ENCODE measurements at places on chromosomes 12 and 14.

GRCh38 chr12:111467857-111468241, 62.1 kb downstream of the SH2B3 start:
- peak; percentile 20 for DNase-seq

- DNase-seq = no peak
Measured at GRCh38 chr12:124730455-124730932, 133.2 kb downstream of the SCARB1 start.

DNA sequence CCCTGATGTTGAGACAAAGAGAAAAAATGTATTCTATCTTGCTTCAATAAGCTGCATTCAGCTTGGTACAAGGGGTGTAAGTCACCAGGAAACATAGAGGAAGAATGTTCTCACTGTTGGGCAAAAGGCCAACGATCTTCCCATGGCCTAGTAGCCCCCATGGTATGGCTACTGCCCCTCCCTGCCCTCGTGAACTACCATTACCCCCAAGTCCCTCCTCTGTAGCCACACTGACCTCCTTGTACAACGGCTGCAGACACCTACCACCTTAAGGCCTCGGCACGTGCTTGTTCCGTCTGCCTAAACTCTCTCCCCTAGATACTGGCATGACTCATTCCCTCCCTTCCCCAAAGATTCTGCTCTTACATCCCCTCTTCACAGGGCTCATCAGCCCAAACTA, 81.9 kb upstream of the ANO2 start:
- no peak for DNase-seq

DNA sequence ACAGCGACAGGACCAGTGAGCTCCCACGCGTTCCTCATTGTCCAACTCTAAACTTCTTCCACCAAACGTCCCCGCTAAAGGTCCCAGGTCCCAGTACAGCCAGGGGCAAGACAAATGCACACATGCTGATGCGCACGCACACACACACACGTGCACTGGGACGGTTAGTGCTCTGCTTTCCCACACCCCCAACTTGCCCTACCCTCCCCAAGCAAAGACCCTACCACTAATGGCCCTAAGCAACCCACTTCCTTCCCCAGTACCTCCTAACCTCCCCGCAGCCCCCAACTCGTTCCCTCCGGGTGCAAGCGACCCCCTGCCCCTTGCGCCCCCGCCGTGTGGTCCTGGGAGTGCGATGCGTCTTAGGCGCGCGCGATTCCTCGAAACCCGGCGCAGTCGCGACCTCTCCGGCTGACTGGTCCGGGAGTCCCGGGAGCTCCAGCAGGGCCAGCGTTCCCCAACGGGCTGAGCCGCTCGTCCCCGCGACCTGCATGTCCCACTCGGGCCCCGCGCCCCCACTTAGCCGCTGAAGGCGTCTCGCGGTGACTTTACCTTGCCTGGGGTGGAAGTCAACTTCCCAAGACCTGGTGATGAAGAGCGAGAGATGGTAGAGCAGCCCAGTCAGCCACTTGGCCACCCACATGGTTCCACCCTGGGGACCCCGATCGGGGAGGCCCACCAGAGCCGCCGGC, 578 bp downstream of the ADAMTS20 start:
- DNase-seq = peak; percentile 5

DNA sequence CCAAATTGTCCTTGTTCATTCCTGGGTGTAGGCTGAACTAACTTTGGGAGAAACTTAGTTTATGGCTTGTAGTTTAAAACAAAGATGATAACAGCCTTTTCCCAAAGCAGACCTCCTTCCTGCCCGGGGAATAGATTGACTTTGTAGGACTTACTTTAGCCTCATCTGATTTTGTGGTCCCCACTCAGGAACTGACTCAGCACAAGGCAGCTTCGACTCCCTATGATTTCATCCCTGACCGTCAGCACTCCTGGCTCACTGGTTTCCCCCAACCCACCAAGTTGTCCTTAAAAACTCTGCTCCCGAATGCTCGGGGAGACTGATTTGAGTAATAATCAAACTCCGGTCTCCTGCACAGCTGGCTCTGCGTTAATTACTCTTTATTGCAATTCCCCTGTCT, 40.1 kb upstream of the DDHD1 start:
- peak; percentile 58 for DNase-seq

- DNase-seq = no peak
Measured at GRCh38 chr14:75063013-75063412, 811 bp downstream of the ACYP1 start.

DNA sequence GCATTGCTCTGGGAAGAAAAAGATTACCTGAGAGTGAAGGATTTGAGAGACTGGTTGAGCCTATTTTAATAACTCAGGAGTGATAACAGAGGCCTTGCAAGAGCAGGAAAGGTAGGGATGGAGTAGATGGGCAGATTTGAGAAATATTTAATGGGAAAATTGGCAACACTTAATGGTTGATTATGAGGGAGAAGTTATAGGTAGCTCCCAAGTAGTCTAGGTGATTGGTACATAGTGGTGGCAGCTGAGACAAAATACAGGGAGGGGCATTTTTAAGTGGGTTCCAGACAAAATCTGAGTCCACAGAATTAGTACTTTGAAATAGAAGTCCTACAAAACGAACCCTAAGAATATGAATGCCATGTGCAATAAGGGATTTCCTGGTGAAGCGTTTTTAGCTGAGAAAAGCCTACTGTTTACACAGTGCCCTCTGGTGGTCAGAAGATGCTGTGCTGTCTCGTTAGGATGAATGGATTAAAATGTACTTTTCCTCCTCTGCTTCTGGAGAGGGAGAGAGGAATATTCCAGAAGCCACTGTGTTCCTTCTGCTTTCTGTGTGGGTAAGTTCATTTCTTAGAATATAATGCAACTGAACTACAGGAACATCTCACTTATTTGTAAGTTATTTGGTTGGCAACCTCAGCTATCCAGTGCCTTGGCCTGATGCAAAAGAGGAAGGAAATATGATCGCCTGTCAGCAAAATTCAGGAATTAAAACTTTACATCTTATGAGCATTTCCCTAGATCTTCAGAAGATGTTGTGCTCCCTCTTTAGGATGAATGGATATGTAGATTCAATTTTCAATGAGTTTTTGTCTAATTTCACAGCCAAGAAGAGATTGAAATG, 6.5 kb downstream of the ZBTB1 start:
- peak; percentile 57 for DNase-seq

DNA sequence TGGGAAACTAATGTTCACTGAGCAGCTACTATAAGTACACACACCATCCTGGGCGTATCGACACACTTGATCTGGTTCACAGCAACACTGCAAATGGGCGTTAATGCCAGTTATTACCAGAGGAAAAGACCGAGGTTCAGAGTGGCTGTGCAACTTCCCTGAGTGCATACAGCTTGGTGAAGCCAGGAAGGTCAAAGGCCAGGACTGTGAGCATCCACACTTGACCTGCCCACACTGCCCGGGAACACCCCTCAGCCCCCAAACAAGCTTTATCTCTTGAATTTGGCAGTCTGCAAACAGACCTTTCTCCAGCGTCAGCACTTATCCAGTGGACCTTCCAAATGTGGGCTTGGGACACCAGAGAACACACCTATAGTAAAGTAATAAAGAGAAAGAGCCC, 312.6 kb downstream of the BCL11B start:
- DNase-seq = no peak

DNA sequence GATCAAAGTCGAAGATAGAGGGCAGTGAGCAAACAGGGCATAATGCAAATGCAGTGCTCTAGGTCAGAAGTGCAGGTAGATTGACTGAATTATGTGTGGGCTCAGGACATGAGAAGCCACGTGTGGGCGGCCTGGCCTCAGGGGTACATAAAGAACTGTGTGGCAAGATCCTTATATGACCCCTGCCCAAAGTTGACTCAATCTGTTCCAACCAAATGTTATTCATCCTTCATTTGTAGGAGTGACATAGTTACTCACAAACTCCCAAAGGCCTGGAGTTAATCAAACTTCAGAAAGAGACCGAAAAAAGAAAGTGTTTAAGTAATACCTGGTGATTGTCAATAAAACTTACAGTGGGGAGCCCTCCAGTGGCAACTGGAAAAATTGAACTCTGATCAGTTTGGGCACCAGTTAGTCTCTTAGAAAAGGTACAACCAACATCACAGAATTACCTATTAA, 150.4 kb upstream of the FAR2 start:
- DNase-seq = peak; percentile 42

DNA sequence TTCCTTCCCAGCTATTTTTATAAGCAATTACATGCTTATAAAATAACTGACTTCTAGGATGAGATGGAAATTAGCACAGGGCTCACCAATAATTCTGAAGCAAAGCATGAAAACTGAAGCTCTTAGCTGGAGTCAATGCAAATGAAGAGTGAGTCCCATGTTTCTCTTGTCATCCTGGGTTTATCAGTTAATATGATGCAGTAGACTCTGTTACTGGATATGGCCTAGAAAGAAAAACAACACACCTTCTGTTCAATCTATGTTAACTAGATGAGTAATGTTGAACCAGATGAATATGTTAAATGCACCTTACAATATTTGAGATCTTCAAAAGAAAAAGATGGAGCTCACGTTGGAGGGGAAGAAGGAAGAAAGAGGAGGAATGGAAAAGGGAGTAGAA, 229.4 kb downstream of the DUSP6 start:
- DNase-seq = no peak

- DNase-seq = no peak
Measured at GRCh38 chr14:59187802-59188460, 536 bp upstream of the DAAM1 start.

DNA sequence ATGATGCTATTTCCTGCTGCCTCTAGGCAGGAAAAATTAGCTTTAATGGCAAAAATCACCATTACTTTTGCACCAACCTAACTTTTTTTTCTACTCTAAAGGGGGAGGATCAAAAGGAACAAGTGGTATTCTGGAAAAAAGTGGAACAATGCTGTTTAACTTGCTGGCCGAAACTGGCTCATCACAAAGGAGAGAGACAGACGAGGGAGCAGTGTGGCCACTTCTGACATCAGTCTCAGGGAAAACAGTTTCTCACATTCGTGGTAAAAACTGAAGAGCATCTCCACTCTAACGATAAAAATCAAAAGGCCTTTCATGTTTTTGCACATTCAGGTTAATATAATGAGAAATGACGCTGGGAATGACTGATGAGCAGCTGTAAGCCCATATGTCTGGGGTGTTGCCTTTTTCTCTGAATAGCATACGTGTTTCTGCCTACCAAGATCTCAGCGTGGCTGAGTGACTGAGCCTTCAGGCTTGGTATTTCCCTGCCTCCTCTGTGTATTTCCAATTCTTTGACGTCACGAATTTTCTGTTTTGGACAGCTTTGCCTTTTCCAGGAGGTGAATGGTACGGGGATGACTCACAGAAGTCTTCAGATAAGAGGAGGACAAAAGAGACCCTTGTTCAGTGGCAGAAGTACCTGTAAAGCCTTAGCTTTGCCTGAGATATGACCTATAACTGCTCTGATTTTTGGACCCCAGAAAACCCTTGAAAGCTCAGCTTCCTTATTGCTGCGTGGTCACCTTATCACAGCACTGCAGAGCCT, 358.8 kb downstream of the GLT1D1 start:
- no peak for DNase-seq

DNA sequence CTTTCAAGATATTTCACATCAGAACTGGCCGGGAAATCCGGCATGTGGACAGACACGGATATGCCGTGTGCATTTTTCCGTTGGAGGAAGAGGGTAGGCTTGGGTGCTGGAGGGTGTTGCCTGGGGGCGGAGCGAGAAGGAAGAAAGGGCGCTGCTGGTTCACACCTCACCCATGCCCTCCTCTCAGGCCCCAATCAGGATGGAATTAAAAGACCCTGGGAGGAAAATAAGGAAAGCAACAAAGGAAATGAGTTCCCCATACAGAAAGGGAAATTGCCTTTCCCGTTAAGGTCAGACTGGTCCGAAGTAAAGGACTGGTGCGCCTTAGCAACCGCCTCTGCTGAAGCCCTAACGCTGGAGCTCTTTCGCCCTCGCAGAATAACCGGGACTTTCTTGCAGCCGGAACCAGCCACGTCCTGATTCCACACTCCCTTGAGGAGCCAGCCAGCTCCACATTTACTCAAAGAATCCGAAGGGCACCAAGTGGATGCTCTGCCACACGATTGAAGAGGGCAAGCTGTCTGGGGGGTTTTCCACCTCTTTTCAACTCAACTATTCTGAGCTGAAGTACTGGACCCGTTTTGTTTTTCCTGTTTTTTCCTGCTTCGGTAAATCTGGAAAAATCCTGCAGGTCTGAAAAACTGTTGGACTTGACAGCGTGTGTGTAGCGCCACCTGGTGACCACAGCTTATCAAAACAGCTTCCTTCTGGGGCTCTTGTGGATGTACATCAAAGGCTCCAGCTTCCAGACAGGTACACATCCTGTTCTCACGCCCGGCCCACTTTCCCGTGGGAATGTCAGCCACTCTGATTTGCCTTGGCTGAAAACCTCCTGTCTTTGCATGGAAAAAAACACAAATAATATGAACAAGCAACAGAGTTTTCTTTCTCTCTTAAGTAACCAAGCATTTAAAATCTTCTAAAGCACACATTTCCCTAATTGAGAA, 37.6 kb upstream of the BCL2L14 start:
- peak; percentile 78 for DNase-seq

GRCh38 chr14:104971447-104972240, 6.5 kb downstream of the AHNAK2 start:
- DNase-seq = no peak

DNA sequence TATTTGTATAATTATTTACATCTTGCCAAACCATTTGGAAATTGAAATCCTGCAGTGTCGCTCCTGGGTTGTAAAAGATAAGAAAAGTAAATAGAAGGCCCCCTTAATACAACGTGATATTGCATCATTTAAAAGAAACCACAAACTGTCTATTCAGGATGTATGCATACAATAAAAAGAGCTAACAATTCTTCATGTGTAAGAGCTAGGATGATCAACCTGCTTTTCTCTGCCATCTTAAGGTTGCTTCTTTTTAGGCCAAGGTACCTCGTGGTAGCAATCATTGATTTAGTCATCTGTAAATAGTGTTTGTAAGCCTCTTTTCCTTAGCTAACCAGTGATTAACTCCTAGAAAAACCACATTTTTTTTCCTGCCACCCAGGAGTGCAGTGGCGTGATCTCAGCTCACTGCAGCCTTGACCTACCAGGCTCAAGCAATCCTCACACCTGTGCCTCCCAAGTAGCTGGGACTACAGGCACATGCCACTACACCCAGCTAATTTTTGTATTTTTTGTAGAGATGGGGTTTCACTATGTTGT, 3.3 kb upstream of the USP44 start:
- no peak for DNase-seq

- peak; percentile 94 for DNase-seq
Measured at GRCh38 chr14:22432348-22432976, 156.6 kb downstream of the DAD1 start.

DNA sequence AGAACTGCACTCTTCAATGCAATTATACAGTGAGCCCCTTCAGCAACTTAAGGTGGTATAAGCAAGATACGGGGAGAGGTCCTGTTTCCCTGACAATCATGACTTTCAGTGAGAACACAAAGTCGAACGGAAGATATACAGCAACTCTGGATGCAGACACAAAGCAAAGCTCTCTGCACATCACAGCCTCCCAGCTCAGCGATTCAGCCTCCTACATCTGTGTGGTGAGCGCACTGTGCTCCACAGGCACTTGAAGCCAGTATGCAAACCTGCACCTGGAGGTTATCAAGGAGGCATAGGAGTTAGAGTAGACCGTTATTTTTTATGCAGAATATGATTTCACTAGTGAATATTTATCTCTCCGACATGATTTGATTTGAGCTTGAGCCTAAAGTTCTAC, 152.2 kb upstream of the OR4E1 start:
- DNase-seq = no peak
